WERI-Rb-1 (cell line): ENCODE measurements at places on chromosomes 2 and 18.

DNA sequence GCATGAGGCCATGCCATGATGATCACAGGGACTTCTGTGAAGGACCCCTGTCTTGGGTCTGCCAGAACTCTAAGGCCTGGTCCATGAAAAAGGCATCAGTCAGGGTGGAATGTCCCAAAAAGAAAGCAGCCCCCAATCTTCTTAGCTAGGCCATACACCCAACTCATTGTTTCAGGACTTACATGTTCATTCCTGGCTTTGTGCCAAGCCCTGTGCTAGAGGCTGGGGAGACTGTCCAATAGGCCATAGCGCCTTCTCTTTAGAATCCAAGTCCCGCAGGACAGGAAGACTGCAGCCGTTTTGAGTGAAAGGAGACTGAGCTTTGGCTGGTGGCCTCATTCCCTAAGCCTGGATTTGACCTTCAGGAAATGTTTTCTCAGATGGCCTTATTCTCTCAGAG lies 247.3 kb downstream of the PRKCE start:
- DNase-seq = no peak

GRCh38 chr2:203209538-203209937 lies 29.3 kb upstream of the CYP20A1 start:
- no peak for DNase-seq

DNA sequence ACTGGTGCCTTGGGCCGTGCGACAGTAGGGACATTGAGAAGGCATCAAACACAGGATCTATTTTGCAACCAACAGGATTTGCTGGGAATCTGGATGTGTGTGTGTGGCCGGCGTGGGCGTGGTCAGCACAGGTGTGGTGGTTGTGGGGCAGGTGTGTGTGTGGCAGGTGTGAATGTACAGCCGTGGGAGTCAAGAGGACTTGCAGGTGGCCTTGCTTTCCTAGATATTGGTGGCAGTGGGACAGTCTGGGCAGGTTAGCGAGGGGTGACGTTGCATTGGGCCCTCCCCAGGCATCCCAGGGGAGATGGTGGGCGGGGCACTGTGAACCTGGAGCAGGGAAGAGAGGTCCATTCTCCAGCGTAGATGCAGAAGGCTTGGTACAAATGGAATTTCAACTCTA lies 3.2 kb upstream of the LIMS2 start:
- no peak for DNase-seq

GRCh38 chr2:139007130-139007529 lies 226.9 kb upstream of the NXPH2 start:
- no peak for DNase-seq

DNA sequence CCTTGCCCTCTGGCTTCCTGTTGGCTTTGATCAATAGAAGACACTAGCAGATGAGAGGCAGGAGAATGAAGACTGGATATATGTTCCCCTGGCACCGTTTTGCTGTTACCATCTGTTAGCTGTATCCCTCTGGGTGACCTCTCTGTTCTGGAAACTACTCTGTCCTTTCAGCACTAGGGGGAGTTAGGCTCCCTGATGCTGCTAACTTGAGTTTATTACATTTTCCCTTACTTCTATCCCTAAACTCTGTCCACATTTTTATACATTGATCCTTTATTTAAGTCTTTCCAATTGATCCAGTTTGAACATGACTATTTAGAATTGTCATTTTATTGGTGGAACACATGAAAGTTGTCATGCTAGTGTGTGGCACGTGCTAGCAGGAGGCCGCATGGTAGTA lies 1014.3 kb upstream of the CDH2 start:
- DNase-seq = peak; percentile 9

- no peak for DNase-seq
These were observed 65.6 kb downstream of the CYP26B1 start for GRCh38 chr2:72082021-72082601.

- no peak for DNase-seq
These were observed 457.1 kb downstream of the LPIN1 start for GRCh38 chr2:12203528-12203927.
